ENCODE measurements at places on chromosomes 3 and 15.

GRCh38 chr3:98525494-98525893, 2.8 kb upstream of the CLDND1 start:
- no peak for DNase-seq

GRCh38 chr3:141452045-141452444, 34.8 kb upstream of the RASA2 start:
- peak; percentile 34 for DNase-seq

DNA sequence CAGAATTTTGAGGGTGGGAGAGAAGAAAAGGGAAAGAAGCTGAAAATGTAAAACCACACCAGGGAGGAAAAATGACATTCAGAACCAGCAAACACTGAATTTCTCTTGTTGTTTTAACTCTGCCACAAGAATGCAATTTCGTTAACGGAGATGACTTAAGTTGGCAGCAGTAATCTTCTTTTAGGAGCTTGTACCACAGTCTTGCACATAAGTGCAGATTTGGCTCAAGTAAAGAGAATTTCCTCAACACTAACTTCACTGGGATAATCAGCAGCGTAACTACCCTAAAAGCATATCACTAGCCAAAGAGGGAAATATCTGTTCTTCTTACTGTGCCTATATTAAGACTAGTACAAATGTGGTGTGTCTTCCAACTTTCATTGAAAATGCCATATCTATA, 15.5 kb downstream of the GREM1 start:
- no peak for DNase-seq

DNA sequence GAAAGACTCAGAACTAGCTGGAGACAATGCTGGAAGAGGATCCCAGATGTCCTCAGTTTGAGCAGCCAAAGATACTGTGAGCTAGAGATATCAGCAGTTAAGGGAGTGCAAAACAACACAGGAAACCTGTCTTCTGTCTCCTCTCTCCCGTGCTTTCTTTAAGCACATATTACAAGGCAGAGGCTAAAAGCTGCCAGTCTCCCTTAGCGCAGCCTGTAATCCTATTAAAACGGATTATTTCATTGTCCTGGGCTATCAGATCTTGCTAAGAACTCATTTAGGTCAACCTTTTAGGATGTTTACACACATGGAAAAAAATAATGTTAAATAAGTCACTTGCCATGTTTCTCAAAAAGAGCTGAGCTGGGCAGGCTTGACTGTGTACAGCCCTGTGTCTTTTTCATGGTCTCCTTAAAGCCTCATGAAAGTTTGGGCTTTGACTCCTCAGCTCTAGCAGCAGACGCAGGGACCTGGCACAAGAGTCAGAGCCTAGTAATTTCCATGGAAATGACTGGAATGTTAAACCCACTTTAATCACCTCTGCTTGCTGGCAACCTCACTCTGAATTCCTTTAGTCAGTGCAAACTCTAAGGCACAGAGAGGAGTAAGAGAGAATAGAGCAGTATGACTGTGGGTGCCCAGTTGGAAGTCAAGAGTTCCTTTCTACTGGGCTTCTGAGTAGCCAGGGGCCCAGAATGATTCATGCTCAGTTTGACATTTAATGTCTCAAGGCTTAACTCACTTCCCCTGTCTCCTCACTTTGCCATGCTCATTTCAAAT, 491.9 kb downstream of the NTRK3 start:
- DNase-seq, result no peak

DNA sequence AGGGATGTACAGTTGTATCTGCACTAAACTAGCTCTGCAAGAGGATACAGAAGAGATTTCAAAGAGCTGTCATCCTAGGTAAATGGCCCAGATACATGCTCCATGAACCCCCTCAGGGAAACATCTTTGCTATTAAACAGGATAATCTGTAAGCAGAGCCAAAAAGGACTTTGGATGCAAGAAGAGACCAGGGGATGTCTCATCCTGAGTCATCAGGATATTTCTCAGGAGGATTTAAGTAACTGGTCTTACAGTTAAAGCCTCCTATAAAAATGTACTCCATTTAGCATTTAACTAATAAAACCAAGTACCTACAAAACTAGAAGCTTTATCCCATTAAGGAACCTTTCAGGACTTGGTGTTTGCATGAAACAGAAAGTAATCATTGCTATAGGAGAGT, 48.2 kb upstream of the PHLDB2 start:
- DNase-seq, result no peak

DNA sequence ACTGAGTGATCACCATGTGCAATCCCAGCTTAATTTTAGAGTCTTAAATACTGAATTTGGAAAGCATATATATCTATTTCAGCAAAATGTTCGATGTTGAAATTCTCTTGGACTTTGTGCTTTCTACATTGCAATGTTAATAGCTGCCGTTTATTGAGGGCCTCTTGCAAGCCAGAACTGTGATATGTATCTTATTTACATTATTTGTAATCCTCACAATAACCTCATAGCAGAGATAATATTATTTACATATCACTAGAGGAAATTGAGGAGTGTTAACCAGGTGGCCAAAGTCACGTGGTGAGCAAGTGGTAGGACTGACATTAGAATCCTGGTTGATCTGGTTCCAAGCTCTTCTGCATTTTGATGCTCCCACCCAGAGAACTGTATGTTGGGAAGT, 254.1 kb downstream of the SLC9A9 start:
- no peak for DNase-seq

DNA sequence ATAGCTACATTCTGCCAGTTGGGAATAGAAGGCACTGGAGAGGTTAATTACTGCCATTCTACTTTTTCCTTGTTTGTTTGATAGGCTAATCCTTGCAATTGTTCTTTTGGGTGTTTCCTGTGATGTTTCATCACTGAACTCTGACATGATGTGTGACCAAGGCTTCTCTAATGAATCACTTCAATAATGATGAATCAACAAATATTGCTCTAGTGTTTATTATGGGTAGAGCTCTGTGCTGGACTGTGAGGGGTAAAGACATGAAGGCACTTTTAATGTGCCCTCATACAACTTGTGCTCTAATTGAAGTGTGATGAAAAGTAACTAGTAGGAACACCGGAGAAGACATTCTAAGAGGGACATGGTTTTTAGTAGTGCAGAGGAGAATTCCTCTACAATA, 233.6 kb downstream of the WDR72 start:
- DNase-seq, result no peak

- DNase-seq, result peak; percentile 49
Observed at GRCh38 chr3:177337541-177338331, 140.5 kb upstream of the TBL1XR1 start.

DNA sequence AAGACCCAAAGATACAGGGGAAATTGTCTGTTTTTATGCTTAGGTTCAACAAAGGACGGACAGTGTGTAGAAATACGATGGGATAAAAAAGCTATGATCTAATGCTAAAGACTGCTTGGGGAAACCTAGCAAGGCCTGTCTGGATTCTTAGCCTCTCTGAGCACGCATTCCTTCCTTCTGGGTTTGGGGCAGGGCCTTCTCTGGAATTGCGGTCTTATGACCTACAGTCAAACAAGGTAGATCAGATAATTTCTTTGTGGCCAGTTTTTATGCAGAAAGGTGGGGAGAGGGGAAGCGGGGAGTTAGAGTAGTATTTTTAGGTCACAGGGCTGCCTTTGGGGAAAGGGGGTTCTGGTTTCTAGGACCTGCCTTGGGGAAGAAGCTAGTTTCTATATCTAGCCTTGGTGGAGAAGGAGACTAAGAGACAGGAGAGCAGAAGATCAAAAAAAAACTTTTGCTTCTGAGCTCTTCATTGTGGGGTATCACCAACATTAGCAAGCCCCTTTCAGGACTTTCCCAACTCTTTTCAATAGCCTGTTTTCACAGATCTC, 39.1 kb upstream of the LIPC start:
- DNase-seq, result no peak

GRCh38 chr15:53979051-53979788, 979 bp downstream of the UNC13C start:
- DNase-seq, result no peak

DNA sequence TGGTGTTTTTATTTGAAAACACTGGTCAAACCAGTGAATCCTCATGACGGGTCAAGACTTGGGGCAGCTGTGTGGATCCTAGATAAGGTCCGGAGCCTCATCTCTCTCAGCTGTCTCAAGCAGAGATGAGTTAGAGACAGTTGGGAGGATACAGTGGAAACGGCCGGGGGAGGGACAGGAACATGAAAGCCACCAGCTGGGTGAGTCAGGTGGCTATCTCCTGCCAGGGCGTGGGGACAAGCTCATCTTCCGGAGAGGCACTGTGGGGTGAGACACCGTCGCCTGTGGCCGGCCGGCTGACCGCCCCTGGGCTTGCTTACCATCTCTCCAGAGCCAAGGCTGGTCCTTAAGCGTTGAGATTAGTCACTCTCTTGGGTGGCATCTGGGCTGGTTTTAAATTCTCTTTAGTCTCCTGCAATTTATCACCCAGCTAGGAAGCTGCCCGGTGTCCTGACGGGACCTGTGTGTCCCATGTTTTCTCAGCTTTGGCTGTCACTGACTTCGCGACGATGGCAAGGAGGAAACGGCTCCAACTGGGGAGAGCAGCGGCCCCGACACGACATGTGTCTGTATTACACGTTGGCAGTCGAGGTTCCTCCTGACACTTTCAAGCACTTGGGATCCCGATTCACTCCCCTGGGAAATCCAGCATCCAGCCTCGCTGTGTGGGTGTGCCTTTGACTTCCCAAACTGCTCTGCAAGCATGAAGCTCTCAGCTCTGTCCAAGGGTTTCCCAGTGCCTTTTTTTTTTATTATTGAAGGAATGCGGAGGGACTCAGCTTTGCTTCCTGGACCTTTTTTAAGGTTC, 7.5 kb downstream of the ST8SIA2 start:
- DNase-seq, result no peak

- no peak for DNase-seq
Observed at GRCh38 chr15:63387748-63388493, 6.3 kb upstream of the CA12 start.

DNA sequence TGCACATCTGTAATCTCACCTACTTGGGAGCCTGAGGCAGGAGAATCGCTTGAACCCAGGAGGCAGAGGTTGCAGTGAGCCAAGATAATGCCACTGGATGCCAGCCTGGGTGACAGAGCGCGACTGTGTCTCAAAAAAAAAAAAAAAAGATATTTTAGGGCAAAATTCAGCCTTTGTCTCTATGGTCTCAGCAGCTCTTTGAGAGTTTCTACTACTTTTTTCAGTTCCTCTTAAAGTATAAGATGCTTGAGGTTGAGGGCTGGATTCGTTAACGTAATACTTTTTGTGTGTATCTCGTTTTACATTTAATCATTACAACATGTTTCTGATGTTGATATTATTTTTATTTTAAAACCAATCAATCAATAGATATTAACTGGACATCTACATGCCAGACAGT, 381.2 kb upstream of the TBL1XR1 start:
- DNase-seq, result no peak

GRCh38 chr3:72345980-72346379, 502.3 kb downstream of the SHQ1 start:
- DNase-seq, result no peak

DNA sequence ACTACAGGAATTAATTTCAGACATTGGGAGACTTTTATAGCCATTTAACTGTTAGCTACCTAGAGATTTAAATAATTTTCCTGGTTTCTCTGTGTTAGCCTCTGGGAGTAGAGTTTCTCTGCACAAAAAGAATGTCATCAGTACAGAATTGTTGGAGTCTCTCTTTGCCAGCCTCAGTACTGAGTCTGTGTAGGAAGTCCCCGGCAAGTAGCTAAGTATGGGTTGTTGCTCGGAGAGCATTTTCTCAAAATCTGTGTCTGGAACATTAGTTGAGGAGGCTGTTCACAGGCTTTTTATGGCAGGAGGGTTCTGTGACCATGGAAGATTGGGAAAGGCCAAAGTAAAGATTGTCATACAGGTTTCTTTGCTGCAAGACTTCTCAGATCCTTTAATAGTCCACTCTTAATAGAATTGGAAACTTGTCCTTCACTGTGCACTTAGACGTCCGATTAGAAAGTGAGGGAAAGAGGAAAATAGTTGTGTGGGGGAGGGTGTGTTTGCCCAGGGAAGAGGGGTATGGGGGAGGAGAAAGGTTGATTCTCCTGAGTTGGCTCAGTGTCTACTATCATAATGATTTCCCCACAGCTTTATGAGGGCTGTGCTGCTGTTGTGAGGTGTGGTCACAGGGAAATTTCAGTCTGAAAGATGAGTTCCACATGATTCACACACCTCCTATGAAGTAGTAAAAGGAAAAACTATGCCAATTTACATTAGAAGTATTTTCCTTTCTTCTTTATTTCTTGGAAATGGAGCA, 207.1 kb downstream of the PTPRG start:
- no peak for DNase-seq

DNA sequence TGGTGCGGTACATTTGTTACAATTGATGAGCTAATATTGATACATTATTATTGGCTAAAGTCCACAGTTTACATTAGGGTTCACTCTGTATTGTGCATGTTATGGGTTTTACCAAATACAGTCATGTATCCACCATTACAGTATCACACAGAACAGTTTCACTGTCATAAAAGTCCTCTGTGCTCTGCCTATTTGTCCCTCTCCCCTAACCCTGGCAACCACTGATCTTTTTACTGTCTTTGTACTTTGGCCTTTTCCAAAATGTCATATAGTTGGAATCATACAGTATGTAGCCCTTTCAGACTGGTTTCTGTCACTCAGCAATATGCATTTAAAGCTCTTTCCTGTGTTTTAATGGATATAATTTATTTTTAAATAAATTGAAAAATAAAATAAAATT, 83.1 kb upstream of the SLC4A7 start:
- no peak for DNase-seq

GRCh38 chr3:152148579-152148978, 120.2 kb upstream of the MBNL1 start:
- no peak for DNase-seq

- no peak for DNase-seq
Observed at GRCh38 chr15:52789601-52790168, 451 bp downstream of the ONECUT1 start.

DNA sequence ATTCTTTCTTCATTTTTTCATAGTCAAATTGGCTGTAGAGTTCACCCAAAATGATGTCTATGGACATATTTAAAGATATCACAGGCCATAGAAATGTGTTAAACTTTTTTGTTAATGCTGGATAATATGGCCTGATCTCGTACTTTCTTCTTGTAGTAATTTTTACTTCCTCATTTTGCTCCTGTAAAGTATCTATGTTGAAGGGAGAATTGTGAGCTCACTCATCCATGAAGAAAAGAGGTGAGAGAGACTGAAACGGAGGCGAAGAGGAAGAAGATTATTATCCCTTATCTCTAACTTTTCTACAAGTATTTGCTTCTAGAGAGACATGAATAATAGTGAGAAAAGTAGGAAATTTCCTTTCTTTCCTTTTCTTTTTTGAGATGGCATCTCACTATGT, 613.8 kb upstream of the TBL1XR1 start:
- no peak for DNase-seq

- DNase-seq, result no peak
Observed at GRCh38 chr15:89205991-89206585, 15.3 kb downstream of the RLBP1 start.

- DNase-seq, result no peak
Observed at GRCh38 chr3:50672656-50673055, 2.1 kb upstream of the DOCK3 start.

Data from CD4-positive, alpha-beta T cell treated with Interferon gamma for 1 hour (primary cell).